ENCODE measurements at places on chromosomes 4 and X.

DNA sequence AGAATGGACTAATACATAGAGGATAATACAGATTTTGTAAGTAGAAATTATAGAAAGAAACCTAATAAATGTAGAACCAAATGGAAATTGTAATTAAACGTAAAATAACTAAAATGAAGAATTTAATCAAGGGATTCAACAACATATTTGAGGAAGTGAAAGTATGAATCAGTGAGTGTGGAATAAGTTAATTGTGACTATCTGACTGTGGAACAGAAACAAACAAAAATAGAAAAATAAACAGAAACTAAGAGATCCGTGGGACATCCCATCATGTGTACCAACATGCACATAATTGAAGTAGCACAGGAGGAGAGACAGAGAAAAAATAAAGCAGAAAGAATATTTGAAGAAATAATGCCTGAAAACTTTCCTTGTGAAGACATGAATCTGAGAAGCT is 208.6 kb upstream of the TACR3 start:
- no peak for DNase-seq

- DNase-seq: no peak
These were observed 130.0 kb downstream of the SOWAHB start for GRCh38 chr4:76767983-76768382.

- no peak for DNase-seq
These were observed 13.0 kb upstream of the RHOH start for GRCh38 chr4:40183615-40184411.

DNA sequence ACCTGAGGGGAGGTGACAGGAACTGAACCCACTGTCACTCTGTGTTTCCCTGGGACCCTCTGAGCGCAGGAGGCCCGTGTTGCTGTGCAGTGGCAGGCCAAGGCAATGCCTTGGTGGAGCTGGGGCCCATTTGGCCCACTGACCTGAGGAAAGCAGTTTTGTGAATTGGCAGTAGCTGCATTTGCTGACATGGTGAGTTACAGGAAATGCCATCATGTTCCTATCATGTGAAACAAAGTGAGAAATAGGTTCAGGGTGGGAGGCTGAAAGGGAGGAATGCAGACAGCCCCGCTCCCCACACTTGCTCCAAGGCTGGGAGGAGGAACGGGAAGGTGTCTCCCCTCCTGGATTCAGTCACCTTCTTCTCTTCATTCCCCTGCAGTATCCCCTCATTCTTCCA is 146.1 kb downstream of the PTTG2 start:
- DNase-seq: no peak

DNA sequence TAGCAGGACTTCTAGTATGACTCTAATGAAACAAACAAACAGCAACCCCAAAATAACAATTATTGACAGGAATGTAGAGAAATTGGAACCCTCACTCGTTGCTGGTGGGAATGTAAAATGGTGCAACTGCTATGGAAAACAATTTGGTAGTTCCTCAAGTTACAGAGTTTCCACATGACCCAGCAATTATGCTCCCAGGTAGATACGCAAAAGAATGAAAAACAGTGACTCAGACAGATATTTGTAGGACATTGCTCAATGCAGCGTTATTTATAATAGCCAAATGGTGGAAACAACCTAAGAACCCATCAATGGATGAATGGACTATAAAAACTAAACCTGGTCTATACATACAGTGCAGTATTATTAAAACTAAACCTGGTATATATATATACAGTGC is 646.1 kb upstream of the FRG1 start:
- no peak for DNase-seq

DNA sequence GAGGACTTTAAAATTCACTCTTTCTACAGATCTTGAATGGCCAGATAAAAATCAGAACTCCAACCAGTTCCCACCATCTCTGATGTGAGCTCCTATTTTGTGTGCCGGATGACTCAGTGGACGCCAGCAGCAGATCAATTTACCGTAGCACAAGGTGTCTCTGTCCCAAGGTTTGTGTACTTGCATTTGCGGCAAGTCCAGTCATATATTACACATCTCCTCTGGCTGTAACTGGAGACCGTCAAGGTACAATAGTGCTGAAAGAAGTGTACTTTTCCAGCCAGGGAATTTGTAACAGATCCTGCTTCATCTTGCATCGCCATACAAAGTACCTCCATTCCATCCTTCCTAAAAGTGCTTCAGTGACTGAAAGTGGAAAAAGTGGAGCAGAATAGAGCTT is 108.2 kb upstream of the SORBS2 start:
- DNase-seq: no peak

DNA sequence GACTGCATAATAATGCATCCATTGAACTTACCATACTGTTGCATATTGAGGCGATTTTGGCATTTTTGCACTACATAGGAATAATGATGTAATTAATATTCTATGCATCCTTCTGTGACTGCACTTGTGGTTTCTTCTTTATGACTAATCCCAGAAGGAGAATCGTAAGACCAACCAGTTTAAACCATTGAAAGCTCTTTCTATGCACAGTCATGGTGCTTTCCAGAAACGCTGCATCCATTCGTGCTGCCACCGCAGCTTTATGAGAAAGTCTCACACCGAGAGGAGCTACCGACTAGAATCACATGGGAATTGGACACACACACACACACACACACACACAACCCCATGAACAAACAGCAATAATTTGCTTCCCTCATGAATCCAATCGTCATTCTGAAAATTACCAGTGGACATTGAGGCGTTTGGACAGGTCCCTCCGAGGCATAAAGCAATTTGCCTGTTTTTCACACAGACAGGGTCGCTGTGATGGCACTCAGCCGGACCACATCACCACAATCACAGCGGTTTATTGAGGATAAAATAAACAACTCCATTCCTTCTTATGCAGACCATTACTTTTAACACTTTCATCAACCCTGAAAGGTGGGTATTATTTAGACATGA is 64.2 kb downstream of the PACRGL start:
- no peak for DNase-seq

DNA sequence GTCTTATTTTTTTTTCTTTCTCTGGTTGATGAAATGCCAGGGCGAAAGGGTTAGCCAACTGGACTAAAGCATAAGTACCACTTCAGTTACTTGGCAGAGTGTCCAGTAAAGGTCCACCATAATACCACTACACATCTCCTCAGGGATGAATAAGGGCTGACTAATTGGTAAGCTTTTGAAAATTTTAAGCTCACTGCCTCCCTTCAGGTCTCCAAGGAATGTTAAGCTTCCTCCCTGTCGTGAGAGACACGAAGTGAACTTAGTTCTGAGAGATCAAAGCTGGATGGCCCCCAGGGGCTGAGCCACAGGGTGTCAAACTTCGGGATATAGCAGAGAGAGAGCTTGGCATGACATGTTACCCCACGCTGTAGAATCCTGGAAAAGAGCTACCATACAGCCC is 111.4 kb downstream of the VSIG4 start:
- no peak for DNase-seq

DNA sequence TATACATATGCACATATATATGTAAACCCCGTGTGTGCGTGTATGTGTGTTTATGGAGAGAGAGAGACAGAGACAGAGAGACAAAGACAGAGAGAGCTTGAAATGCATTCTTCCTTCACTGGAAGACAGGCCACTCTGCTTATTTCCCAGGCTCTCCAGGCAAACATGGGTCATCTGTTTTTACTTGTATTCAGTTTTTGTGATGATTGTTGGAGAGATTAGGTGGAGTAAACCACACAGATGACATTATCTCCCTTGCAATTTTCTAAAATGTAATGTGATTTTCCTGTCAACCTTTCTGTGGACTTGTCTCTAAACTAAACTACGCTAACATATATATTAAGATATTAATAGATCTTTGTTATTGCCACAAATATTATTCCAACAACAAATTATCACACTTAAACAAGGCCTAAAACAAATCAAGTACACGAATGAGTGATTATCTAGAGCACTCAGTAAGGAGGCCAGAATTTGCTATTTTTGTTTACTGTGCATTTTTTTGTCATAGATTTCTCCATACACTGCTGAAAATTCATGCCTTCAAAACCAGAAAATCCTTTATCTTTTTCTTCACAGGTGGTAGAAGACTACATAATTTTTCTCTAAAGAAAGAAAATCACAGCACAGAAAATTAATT is 251.8 kb upstream of the SLIT2 start:
- DNase-seq: no peak

GRCh38 chrX:151975228-151975593 is 735 bp upstream of the GABRE start:
- no peak for DNase-seq

- DNase-seq: no peak
These were observed 144.6 kb downstream of the SOX3 start for GRCh38 chrX:140360284-140360683.

DNA sequence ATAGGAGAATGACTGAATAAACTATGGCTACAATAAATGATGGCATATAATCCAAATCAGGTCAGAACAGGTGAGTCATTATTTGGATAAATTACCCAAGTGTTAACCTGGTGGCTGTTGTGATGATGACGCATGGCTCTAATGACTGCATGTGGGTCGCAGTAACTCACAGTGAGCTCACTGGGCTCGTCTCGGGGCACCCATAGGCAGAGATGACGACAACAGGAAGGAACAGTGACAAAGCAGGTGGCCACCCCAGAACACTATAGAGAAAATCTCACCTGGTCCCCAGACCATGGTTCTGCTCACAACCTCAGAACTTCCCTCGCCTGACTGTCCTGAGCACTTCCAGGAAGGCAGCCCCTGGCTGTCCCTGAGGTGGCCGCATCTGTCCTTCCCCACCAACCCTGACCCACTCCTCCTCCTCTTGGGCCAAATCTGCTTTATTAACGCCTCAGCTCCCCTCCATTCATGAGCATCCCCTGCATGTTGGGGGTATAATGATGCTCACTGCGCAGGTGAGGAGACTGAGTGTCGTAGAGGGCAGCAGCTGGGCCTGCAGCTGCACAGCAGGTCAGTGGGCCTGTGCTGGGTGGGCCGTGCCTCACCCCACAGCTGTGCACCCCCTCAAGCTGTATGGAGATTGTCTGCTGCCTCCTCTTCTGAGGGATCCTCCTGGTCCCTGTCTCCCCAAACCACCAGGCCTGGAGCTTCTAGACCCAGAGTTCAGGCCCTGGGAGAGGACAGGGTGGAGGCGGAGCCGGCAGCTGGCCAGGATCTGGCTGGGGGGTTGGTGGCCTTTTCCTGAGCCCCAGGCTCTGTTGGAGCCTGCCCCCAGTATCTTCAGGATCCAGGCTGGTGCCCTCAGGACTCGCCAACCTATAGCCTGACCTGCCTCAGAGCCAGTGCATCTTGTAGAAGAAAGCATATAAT is 30.9 kb upstream of the FAM156A start:
- no peak for DNase-seq

DNA sequence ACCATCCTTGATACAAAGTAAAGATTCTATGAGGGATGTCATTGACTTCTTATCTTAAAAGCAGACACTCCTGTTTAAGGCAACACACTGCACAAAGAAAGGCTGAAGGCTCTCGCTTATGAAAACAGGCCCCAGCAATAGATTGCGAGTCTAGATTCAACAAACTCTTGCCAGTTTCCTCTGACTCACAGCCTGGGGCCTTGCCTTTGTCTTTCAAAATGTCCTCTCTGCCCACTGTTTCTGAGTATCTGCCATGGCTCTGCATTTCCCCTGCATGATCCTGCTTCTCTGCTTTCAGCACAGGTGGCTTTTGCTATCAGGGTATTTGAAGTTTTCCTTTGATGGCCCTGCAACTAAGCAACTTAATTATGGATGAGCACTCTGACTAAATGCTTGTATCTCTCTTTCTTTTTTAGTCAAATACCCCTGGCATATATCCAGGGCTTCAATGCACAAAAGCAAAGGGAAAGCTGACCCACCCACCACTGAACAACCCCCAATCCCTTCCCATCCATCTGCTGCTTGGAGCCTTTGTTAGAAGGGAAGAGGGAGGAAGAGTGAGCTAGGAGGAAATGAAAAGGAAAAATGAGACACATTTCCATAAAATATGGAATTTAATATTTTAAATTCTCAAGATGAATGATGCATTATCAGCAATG is 32.2 kb downstream of the NDP start:
- DNase-seq: no peak

DNA sequence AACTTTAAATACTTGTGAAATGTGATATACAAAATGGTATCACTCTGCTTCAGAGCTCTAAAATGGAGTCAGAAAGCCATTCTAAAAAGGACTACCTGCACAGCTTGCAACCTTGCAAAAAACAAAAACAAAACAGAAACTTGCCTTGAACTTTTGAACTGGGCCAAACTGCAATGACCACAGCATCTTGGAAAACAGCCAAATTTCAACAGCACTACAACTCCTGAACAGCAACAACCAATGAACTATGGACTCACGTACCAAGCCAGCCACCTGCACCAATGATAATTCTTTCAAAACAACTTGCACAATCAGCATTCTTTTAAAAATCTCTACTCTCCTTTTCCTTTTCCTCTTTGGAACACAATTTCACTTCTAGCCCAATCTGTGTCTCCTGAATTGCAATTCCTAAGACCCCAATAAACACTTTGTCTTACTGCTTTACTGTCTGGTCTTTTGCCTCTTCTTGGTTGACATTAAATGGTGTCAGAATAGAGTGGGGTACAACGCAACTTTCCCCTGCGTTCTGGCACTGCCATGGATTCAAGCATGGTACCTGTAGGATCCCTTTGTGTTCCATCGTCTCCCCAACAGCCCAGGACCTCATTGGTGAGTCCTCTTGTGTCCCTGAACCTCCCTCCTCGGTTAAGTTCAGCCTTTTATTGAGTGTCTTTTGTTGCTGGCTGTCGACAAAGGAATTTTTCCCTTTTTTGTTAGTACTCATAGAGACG is 35.7 kb upstream of the FMR1 start:
- DNase-seq: peak; percentile 71

GRCh38 chr4:152454398-152455011 is 81.4 kb downstream of the FBXW7 start:
- DNase-seq: peak; percentile 10

DNA sequence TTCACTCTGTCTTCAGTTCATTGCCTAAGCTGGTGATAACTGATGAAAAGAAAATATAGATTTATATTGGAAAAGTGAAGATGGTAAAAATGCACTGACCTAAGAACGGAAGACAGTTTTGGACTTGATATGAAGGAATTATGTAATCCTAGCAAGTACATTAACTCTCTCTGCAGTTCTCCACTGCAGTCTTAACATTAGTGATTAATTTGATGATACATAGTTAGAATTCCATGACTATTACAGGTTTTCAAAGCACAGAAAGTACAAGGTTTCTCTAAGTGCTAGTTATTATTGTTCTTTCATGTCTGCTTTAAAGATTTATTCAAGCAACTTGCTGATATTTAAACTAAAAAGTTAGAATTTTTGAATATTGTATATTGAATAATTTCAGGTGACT is 1591.7 kb upstream of the ADGRL3 start:
- no peak for DNase-seq

GRCh38 chr4:139559089-139559479 is 3.1 kb upstream of the SETD7 start:
- DNase-seq: no peak

DNA sequence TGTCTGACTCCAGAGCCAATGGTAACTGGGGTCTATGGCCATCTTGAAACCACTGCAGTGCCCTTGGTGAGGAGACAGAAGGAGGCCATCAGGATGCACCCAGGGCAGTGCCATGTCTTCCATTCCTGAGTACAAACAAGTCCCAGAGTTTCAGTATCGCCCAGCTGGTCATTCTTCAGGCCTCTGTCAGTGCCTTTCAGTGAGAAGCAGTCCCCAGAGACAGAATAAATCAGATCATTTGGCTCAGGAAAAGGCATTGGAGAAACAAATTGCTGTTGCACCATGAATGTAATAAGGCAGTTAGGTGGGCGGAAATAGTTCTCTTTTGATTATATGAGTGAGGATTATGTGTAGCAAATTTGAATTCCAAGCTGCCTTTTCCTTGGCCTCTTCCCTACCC is 21.3 kb downstream of the ADGRG4 start:
- DNase-seq: no peak

GRCh38 chr4:30821859-30822612 is 101.9 kb downstream of the PCDH7 start:
- no peak for DNase-seq
